ENCODE measurements at places on chromosomes 16 and 17. TPM values are rescaled to one million over a fixed set of nuclear protein-coding genes. Genes with fewer than 3 reads are reported as not detected.

Gene C16orf74
- not detected for total RNA-seq

- no peak for DNase-seq
These were observed 5.2 kb downstream of the PRSS53 start for GRCh38 chr16:31083556-31083955.

GRCh38 chr16:75527825-75528299 is 8.0 kb downstream of the CHST5 start:
- no peak for DNase-seq

DNA sequence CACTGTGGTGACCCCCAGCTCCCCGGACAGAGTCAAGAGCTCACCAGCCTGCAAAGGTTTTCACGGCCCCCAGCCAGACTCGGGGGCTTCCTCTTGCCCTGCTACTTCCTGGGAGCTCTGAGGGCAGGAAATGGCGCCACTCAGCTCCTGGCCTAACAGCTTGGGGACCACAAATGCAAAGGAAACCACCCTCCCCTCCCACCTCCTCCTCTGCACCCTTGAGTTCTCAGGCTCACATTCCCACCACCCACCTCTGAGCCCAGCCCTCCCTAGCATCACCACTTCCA is 375 bp upstream of the SPN start:
- DNase-seq: no peak

Gene MFSD6L
- total RNA-seq: 0.08 TPM

- no peak for DNase-seq
These were observed 8.7 kb upstream of the GAS7 start for GRCh38 chr17:10207153-10207552.

Gene SPNS2
- total RNA-seq: 0.46 TPM

DNA sequence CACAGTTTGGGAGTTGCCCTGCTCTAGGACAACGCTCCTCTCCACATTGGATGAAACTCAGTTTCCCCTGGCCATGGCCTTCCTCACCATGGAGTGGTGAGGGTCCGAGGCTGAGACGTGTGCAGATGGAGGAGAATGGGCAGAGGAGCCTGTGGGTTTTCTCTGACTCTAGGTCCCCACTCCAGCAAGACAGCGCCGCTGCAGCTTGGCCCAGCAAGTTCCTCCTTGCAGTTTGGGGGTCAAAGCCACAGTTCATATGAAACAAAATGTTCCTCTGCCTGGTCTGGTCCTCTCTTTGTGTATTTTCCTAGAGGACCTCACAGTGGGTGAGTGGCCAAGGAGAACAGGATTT is 2.3 kb downstream of the C16orf54 start:
- DNase-seq: no peak

GRCh38 chr17:2932946-2933345 is 130.5 kb downstream of the OR1D5 start:
- DNase-seq: no peak

Gene C17orf107
- total RNA-seq: 2.7 TPM
